ENCODE measurements at places on chromosomes 5 and 9.

GRCh38 chr9:545480-545879, 296.0 kb upstream of the DMRT1 start:
- DNase-seq, result peak; percentile 80

DNA sequence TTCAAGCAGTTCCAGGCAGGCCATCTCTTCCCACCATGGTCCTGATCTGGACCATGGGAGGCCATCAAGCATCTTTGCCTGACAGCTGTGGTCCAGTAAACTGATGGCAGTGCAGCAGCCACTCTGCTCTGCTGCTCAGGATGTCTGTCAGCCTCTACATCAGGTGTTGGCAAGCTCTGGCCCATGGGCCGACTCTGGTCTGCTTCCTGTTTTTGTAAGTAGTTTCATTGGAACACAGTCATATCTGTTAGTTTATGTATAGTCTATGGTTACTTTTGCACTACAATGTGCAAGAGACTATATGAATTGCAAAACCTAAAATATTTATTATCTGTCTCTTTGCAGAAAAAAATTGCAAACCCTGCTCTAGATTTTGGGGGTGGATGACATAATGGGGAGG, 225.0 kb downstream of the KCTD16 start:
- DNase-seq, result no peak

DNA sequence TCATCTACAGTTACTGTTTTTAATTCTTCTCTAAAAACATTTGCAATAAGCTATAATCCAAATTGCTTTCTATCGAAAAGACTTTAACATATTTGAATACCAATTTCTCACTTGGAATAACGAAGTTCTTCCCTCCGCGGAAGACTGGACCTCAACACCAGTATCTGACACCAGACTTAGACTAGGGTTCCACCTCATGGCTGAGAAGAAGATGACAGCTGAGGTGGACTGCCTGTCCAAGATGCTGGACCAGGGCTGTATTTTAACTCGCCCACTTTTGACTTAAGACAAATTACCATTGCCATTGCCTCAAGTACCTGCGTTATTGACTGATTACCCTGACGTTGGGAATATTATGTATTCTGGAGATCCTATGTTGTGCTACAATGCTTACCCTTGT, 34.1 kb downstream of the ZMAT2 start:
- DNase-seq, result no peak

DNA sequence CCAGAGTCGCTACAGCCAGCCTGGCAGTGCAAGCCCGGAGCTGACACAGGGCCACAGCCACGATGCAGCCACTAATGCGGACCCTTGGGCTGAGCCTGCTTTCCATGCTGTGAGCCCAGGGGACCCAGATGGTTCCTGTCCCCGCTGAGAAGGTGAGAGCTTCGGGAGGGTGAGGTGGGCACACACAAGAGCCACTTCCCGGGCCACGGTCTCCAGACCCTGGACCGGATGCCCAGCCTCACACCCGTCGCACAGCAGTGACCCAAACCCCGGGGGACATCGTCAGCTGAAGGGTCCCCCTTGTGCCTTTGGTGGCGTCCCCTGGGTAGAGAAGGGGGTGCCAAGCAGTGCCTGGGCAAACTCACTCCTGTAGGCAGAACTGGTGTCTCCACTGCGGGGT, 13.4 kb downstream of the PAEP start:
- no peak for DNase-seq

DNA sequence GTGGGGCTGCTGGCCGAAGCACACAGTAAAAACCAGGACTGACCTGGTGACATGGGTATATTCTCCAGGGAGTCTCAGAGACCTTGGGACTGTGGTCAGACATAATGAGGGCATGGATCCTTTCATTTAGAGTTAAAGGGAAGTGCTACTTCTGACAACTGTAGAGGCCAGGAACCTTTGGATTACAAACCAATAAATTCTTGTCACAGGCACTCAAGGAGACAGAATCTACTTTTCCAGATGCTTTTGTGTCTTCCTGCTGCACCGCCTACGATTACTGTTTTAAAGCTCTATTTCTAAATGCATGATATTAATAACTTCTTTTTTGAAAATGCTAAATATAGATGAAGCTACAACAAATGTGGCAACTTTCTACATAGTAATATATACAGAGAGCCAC, 106.5 kb upstream of the LPAR1 start:
- DNase-seq, result no peak

GRCh38 chr5:52771343-52772039, 16.2 kb upstream of the ITGA1 start:
- DNase-seq, result no peak

DNA sequence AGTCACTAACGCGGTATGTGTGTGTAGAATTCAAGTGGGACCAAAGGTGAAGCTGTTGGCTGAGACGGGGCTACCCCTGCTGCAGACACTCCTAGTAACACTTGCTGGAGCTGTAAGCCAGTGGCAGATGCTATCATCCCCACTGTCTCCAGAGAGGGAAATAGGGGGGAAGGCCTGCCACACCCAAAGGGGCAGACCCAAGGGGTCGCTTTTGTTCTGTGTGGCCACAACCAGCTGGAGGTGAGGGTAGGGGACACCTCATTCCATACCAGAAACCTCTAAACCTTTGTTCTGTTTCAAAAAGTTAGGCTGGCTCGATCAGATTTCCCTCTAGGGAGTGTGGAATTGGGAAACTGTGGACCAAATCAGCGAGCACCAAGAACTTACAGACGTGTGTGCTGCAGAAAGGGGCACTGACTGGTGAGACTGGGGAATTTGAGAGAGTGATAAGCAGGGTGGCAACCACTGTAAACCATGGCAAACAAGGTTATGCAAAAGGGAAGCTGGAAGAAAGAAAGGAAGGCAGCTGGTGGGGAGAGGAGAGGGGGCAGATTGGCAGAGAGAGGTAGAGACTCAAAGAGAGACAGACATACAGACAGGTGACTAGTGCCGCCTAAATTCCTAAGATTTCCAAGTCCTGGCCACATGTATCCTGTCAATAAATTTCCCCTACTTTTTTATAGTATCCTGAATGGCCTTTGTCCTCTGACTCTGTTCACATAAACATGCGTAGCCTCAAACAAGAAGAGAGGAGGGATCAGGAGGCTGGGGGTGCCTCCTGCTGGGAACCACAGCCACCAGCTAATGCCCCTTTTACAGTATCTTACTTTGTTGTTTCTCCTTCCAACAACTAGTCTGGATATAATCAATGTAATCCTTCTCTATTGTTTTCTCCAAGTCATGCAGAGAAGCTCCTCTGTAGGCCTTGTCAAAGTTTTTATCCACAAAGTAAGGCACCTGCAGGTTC, 15.6 kb upstream of the SPATA24 start:
- no peak for DNase-seq

DNA sequence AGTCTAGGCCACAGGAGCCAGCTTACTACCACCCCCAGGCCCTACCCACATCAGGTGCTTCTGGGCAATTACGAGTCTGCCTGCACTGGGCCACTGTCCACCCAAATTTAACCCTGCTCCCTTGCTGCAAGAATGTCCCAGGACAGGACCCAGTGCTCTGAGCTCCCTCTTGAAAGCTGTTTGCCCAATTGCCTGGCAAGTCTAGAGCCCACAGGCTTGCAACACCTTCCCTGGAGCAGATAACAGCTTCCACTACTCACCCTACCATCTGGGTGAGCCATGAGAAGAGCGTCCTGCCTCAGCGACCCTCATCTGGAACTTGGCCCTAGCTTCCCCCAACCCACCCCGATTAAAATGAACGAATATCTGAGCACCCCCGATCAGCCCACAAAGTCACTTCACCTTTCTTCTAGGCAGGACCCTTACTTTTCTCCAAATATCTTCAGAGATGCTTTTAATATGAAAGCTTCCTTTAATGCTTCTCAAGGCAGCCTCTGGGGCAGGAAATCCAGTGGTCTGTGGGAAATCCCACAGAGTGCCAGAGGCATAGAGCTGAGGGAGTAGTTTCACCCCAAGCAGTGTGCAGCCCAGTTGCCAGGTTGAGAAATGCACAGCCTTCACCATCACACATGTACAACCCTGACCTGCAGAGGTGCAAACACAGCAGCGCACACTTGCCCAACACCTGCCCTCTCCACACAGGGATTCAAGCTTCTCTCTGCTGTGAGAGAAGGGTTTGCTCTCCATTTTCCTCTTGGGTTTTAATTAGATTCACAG, 10.6 kb downstream of the ACSL6 start:
- DNase-seq, result no peak

- DNase-seq, result no peak
Measured at GRCh38 chr9:8179381-8180053, 379.9 kb upstream of the DMAC1 start.

- DNase-seq, result no peak
Measured at GRCh38 chr5:169272111-169272510, 28.8 kb downstream of the SLIT3 start.

GRCh38 chr9:130150779-130151382, 21.3 kb upstream of the NCS1 start:
- no peak for DNase-seq

Data from right atrium auricular region (tissue), 2 donors.